ENCODE measurements at places on chromosomes 6 and 20.

DNA sequence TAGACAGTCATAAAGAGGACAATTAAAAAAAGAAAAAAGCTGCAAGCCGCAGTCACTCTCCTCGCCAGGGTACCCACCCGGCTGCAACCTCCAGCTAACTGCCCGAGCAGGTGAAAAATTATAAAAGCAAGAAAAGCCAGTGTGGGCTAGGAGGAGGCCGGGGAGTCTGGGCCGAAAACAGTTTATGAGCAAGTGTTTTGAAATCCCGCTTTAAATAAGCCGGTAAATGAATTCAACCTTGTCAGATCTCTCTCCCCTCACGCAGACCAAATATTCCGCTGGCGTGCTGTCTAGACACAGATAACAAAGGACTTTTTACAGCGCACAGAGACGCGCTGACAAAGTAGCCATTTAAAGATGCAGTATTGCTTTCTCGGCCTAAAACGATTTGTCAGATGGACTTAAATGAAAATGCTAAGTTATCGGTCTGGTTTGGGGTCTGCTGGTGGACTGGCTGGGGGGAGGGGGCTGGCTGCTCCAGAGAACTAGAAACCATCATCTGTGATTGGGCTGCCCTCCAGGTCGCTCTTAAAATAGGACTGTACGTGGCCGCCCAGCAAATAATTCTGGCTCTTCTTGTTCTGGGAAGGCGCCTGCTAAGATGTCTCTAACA, 24.6 kb downstream of the PMEPA1 start:
- DNase-seq = no peak

DNA sequence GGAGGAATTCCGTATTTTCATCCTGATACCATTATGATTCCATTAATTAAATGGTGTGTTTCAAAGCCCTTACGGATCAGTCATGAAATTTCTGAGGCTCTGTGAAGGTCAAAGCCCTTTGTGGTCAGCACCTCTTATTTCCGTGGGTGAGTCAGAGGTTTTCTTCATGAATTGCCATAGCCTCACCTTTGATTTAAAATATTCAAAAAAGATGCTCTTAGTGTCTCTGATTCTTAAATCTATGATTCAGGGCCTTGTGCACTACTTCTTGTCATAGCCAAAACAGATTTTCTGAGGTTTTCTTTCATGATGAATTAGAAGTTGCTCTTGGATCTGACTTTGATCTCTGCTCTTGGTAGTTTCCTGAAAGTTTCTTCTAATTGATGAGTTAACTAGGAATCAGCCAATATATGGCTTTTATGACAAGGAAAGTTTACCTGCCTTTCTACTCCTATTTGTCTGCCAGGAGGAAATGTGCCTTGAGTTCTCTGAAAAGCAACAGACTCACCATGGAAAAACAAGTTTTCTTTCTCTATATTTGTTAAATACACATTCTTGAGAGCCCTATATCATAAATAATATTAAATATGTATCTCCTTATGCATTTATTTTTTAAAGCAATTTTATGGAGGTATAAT, 613.0 kb downstream of the UTRN start:
- no peak for DNase-seq

DNA sequence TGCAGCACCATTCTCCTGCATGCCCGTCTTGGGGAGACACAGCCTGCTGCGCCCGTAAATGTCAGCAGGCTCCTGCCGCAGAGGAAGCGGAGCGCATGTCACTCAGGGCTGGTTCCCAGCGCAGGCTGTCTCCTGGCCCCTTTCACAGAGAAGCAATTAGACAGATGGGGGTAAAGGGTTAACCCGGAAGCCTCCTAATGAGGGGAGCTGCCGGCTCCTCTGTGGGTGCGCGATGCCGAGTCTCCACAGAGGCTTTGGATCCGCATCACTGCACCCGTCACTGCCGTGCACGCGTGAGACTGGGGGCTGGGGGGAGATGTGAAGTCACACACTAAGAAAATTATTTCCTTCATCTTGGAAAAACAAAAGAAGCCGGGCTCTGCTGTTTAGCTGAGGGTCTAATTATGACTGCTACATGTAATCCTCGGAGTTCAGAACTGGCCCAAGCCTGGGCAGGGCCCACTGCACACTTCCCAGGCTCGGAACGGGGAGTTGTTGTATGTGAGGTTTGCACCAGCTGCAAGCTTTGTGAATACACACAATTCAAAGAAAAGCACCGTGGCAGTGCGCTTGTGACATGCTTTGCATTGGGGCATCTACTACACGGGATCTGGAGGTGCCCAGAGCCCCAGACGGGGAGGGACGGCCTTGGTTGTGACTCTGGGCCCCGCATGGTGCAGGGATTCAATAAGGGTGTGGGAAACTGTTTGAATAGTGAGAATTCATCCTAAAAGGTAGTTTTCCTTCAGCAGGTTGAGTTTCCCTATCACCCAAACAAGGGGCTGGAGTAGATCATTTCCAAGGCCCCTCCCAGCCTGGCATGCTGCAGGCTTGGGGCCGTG, 331.6 kb downstream of the TAF4 start:
- no peak for DNase-seq

- no peak for DNase-seq
These were observed 1.1 kb upstream of the HLA-C start for GRCh38 chr6:31272836-31273626.

- peak; percentile 70 for DNase-seq
These were observed 64.1 kb downstream of the FAM50B start for GRCh38 chr6:3913077-3913957.

DNA sequence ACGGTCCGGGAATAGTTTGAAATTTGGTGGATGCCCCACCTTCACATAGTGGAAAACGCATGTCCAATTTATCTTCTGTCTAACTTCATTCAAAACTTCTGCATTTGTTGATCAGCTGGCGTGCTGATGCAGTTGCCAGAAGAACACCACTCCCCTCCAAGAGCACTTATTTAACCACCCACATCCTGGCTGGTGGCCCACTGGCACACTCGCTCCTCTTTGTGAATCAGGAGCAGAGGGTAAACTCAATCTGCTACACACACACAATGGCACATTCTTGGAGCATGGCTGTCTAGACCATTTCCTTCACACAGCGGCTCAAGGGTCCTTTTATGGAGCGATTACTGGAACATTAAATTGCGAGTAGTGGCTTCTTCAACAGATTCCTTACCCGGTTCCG, 55.1 kb upstream of the CEP162 start:
- no peak for DNase-seq

- DNase-seq = no peak
These were observed 16.9 kb downstream of the NDRG3 start for GRCh38 chr20:36728986-36729385.

GRCh38 chr6:81863123-81863522, 110.6 kb upstream of the TENT5A start:
- DNase-seq = no peak

DNA sequence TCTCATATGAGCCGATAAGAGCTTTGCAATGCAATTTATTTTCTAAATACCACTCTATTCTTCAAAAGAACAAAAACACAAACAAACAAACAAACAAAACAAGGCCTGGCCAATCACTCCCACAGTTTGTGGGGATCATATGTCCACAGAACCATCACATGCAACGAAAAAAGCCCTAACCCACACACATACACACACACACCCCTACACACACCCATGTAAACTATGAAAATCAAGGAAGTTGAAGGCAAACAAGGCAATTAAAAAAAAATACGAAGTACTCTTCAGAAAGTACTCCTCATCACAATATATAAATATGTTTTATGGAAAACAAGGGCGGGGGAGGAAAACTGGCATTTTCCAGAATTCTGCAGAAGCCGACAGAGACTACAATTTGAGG, 66.2 kb upstream of the PTGIS start:
- no peak for DNase-seq

- DNase-seq = no peak
These were observed 1.7 kb downstream of the TNXB start for GRCh38 chr6:32107406-32107805.

GRCh38 chr6:111237852-111238251, 150.5 kb downstream of the SLC16A10 start:
- DNase-seq = no peak

- DNase-seq = peak; percentile 45
These were observed 6.8 kb upstream of the ADTRP start for GRCh38 chr6:11785415-11785773.

DNA sequence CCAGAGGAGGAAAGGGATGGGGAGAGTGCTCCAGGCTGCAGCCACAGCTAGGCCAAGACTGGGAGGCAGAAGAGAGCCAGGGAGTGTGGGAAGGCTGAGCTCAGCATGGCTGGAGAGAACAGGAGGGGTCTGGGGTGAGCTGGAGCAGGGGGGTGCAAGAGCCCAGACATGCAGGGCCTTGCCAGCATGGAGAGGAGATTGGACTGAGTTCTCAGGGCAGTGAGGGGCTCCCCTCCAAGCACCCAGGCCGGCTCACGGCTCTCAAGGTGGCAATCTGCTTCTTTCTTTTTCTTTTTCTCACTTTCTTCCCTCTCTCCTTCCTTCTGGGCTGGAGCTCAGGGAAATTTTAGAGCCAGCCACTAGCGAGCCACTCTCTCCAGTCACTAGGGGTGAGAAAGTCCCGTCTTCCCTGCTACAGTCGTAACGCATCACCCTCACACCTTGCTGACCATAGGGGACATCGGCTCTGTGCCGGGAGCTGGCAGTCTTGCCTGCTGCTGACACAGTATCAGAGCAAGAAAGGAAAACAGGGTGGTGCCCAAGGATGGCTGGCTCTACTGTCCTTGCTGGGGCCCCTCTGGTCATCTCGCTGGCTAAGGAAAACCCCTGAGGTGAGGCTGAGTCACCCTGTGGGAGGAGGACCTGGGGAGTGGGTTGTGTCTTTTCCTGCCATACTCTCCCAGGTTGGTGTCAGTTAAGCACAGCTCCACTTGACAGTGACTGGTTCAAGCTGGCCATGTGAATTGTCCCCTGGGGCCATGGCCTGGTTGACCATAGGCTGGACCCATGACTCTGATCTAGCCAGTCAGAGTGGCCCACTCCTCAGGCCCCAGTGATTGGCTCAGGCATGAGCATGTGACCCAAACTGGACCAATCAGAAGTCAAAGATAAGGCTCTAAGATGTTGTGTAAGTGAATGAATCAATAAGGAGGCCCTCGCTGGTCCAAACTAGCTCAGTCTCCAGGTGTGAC, 135.1 kb upstream of the PMEPA1 start:
- DNase-seq = no peak

DNA sequence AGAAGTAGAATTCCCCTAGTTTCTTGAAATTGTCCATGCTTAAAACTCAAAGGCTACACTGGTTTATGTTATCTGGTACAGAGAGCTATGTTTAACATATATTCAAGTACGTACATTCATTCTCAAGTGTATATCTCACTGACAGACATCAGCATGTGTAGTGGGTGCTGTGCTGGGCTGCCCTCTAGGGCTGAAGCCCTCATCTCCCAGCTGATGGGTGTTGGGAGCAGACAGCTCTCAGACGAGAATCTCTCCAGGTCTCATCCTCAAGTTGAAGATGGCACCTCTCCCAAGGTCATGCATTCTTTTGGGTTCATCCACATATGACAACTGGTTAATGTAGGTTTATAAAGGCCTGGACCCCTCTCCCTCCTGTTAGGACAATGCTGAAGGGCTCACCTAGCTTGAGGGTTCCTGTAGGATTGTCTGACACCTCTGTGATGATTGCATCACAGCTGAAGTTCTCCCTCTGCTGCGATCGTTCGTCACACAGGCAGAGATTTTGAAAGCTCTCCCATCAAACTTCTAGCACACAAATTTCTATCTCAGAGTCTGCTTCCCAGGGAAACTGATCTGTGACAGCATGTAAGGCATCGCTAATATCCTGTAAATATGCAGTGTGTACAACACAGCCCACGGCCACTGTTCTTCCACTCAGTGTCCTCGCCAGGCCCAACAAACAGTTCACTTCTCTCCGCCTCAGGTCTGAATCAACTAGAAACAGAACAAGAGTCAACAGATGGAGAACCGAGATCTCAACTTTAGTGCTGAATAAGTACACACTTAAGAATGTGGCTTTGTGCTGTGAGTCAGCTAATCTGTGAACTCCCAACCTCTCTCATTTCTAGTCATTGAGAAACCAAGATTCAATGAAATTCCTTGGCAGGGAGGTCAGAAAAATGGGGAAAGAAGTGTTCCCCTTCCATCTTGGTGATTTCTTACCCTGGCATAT, 43.2 kb downstream of the PREP start:
- DNase-seq = no peak

DNA sequence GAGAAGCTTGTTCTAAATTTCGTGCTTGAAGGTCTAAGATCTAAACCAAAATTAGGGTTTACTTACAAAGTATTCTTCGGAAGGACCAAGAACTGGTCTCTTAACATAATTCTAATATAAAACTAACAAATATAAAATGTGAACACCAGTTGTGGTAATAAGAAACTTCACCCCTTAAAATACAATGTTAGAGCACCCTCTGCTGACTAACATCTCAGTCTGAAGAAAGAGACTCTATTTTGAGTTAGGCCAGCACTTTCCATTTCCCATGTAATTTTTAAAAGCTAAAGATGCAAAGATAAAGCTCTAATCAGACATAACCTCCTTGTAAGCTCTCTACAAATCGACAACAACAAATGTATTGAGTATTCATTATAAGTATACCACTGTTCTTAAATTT, 24.6 kb downstream of the ATG5 start:
- peak; percentile 1 for DNase-seq

GRCh38 chr6:56581296-56581925, 61.3 kb downstream of the DST start:
- DNase-seq = no peak

DNA sequence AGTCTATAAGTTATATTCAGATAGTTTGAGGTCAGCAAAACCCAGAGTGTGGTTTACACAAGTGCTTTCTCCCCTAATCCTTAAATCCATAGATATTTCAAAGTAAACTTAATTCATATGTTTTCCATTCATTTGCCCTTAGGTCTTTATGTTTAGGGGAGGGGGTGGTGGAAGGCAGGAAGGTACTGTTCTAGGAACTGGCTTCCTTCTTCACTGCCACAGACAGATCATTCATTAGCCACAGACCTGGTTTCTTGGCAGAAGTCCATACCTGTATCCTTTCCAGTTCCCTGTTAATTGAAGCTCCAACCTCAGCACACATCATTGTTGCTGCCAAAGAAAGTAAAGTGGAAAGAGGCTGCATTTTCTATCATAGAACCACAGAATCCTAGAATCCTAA, 123.0 kb downstream of the AIG1 start:
- no peak for DNase-seq

GRCh38 chr6:115706324-115706723, 354.4 kb downstream of the FRK start:
- DNase-seq = no peak

- DNase-seq = no peak
These were observed 18.3 kb downstream of the PRDM1 start for GRCh38 chr6:106104476-106104875.

DNA sequence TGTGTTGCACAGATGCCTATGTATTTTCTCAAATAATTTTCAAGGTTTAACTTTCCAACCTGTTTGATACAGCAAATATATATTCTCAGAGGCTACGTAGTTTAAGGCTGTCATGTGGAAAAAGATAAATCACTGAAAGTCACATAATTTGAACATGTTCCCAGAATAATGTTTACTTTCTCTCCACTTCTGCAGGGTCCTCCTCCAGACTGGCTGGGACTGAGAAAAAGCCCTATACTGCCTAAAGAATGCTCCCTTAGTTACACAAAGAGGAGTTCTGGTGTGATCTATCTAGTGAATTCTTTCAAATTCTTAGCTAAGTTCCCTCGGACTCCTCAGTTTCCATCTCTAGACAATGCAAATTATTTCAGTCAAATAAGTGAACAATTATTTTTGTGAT, 411.0 kb downstream of the C6orf118 start:
- DNase-seq = no peak

Data from NCI-H2081 (cell line).